ENCODE measurements at places on chromosomes 13 and 19.
A peak's percentile ranks its signal among the peaks of the same experiment; 100 is the strongest.

- no peak for DNase-seq
These were observed 124.0 kb downstream of the ITGBL1 start for GRCh38 chr13:101576455-101576854.

GRCh38 chr13:31000889-31001288 lies 68.4 kb downstream of the TEX26 start:
- no peak for DNase-seq

GRCh38 chr13:42836930-42837690 lies 55.7 kb downstream of the FAM216B start:
- DNase-seq = no peak

DNA sequence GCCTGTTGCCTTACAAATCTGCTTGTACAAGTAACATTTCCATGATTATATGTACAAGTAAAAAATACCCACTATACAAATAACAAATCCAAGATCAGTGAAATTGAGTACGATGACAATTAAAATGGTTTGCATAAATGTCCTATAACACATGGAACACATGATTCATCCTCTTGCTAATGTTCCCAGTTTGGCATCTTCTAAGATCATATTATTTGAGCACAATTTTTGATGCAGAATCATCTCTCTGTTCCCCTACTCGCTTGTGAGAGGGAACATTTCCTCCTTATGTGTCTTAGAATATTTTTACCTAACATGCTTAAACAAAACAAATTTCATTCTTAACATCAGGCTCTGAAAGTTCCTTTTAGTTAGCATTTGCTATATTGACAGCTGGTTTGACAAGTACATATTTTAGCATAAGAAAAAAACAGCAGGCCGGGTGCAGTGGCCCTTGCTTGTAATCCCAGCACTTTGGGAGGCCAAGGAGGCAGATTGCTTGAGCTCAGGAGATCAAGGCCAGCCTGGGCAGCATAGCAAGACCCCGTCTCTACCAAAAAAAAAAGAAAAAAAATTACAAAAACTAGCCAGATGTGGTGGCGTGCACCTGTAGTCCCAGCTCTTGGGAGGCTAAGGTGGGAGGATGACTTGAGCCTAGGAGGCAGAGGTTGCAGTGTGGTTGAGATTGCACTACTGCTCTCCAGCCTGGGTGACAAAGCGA lies 14.2 kb downstream of the ZNF331 start:
- no peak for DNase-seq

- peak; percentile 90 for DNase-seq
These were observed at the start of gene ZNF266 for GRCh38 chr19:9435279-9436268. ZNF266 (minus strand) TSS chr19:9435573; CDS start chr19:9420089, 15,484 bp downstream.

DNA sequence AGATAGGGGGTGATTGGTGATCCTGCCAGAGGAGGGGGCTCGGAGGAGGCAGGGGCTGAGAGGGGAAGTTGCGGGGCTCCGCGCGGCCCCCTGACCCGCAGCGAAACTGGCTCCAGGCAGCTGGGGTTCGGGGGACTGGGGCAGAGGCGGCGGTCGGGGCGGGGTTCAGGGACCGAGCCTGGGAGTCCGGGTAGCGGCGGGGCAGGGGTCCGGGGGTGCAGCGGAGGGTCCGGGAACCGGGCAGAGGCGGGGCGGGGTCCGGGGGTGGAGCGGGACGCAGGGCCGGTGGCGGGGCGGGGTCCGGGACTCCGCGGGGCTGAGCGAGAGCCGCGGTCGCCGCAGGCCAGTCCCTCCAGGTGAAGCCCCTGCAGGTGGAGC lies 1.2 kb downstream of the MADCAM1 start:
- no peak for DNase-seq

GRCh38 chr13:90302107-90302506 lies 1045.4 kb upstream of the MIR17HG start:
- DNase-seq = no peak

DNA sequence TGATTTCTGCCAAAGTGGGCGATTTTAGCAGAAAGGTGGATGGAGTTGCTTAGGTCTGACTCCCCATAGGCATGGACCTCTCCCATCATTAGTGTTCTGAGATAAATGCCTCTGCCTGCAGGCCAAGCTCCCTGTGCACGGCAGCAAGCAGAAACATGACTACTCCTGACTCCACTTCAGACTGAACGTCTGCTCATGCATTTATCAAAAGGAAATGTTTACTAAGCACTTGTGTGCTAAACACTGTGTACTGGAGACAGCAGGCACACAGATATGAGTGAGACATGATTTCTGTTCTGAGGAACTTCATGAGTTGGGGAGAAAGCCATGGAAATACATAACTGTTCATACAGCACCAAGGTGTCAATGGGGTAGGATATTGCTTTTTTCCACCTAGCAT lies 149.6 kb downstream of the MIPEP start:
- no peak for DNase-seq

GRCh38 chr19:55486971-55487923 lies 989 bp upstream of the SSC5D start:
- DNase-seq = peak; percentile 55

DNA sequence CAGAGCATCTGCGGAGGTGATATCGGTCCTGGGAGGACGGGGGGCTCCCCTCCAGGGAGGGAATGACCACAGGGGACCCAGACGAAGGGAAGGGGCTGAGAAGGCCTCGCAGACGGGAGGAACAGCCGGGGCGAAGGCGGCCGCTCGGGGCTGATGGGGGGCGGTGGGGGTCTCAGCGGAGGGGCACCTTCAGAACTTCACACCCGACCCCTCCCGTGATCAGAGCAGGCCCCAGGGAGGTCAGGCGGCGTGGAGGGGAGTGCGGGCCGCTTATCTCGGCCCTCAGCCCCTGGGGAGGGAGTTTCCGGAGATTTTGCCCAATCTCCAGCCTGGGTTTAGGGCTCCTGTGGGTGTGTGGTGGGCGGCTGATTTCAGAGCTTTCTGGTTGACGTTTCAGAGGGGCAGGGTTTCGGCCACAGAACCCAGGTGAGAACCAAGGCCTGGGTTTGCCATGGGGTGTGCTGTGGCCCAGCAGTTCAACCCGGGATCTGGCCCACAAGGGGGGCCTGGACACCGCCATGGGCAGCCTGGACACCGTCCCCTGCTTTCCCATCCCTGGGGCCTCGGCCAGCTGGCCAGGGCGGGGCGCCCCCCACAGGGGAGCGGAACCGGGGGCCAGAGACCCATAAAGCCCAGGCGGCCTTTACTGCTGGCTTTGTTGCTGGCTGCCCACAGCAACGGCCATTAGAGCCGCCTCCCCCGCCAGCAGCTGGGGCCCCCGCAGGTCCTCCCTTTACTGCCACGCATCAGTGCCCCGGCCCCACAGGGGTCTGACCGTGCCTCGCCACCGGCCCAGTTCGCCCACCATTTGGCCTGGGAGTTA lies 29.0 kb downstream of the ARID3A start:
- DNase-seq = peak; percentile 79

GRCh38 chr13:91946498-91947070 lies 548.2 kb downstream of the GPC5 start:
- DNase-seq = no peak

- no peak for DNase-seq
These were observed 20.5 kb downstream of the ATP4B start for GRCh38 chr13:113637262-113638160.

DNA sequence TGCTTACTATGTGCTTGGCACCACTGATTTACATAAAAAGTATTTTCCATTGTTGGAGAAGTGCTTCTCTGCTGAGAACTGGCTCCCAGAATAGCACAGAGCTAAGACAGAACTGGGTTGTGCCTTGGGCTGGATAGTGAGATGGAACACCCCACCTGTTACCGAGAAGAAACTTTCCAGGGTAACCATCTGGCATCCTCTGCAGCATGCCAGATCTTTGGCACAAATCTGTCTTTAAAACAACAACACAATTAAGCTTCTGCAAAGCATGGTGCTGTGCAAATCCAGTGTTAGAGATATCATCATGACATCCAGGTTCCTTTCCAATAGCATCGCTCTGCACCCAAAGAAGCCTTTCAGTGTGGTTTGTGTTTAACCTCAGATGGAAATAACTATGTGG lies 202.5 kb upstream of the RFC3 start:
- no peak for DNase-seq

DNA sequence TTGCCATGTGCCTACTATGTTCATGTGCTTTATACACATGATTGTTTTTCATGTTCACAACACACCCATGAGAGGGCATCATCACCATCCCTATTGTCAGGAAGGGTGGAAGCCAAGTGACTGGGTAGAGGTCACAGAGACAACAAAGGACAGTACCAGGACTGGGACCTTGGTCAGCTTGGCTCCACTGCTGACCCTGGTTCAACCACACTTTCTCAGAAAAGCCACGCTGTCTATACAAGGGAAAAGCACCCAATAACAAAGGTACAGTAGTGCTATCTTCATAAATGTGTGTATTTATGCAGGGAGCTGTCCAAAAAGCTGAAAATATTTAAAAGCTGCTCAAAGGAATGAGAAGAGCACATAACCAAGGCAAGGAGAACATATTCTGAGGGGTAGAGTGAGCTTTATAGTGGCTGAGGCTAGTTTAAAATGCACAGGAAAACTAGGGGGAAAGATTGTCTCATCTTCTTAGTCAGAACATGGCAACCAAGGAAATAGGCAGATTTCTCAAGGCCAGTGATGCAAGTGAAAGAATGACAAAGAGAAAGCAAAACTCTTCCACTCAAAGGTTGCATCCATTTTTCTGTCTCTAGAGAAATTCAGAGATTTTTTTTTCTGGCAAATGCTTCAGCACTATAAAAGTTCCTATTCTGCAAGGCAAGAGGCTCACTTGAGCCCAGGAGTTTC lies 415.0 kb downstream of the FOXO1 start:
- DNase-seq = no peak

Data from K562 (cell line).